ENCODE measurements at places on chromosomes 3 and 15.

DNA sequence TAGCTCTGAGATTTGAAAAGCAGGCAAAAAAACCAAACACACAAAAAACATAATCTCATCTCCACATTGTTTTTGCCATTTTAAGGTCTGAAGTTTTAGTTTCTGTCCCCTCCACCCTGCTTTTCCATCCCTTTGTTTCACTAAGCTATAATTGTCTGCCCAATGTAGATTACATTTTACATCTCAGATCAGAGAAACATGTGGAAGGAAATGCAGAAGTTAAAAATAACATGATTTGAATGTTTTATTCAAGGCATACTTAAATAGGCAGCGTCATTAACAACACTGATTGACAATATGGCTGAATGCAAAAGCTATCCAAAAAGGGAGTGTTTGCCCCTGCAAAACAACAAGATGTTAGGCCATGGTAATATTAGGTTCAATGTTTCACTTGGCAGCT, 448.1 kb upstream of the ZNF385D start:
- DNase-seq = no peak

- DNase-seq = no peak
Observed at GRCh38 chr3:78634316-78634715, 1133.5 kb downstream of the ROBO1 start.

- DNase-seq = no peak
Observed at GRCh38 chr3:5194801-5195509, 7.4 kb downstream of the EDEM1 start.

- DNase-seq = peak; percentile 31
Observed at GRCh38 chr15:31387479-31388118, 61.0 kb downstream of the KLF13 start.

GRCh38 chr3:133282236-133282635, 117.6 kb upstream of the BFSP2 start:
- no peak for DNase-seq
